Cardiac septum (tissue), 1 donor: ENCODE measurements at places on chromosomes 7 and 10. TPM values are rescaled to one million over a fixed set of nuclear protein-coding genes. Genes with fewer than 3 reads are reported as not detected.

Gene GFRA1
- 0.59 TPM for total RNA-seq

Gene SLC26A3
- total RNA-seq = not detected

Gene SYCE1
- 0.51 TPM for total RNA-seq

Gene HMX3
- not detected for total RNA-seq

Gene SPDYE2
- not detected for total RNA-seq

Gene CPN1
- total RNA-seq = not detected

Gene GPR146
- total RNA-seq = 12.6 TPM

Gene GBF1
- total RNA-seq = 46.4 TPM

Gene HIBADH
- 54.8 TPM for total RNA-seq

Gene FOXK1
- 29.7 TPM for total RNA-seq

Gene C10orf62
- 0.51 TPM for total RNA-seq

Gene TAS2R4
- total RNA-seq = 0.54 TPM
